ENCODE measurements at places on chromosomes 1 and 21.

DNA sequence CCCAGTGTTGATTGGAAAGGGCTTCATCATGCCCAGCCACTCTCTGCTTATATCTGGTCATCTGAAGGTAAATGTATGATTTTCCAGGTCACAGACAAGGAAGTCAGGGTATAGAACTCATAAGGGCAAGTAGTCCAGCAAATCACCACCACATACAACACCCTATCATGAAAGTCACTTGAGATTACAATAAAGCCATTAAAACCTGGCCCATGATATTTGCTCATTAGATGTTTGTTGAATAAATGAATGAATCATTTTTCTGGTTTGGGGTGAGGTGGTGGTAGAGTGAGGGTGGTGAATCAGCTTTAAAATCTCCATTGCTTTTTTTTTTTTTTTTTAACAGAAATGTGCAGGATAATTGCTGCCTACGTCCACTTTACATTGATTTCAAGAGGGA is 91.9 kb downstream of the TGFB2 start:
- no peak for DNase-seq

- no peak for DNase-seq
Measured at GRCh38 chr1:197277166-197277565, 9.1 kb downstream of the CRB1 start.

- DNase-seq: no peak
Measured at GRCh38 chr1:164699815-164700491, 141.0 kb downstream of the PBX1 start.

DNA sequence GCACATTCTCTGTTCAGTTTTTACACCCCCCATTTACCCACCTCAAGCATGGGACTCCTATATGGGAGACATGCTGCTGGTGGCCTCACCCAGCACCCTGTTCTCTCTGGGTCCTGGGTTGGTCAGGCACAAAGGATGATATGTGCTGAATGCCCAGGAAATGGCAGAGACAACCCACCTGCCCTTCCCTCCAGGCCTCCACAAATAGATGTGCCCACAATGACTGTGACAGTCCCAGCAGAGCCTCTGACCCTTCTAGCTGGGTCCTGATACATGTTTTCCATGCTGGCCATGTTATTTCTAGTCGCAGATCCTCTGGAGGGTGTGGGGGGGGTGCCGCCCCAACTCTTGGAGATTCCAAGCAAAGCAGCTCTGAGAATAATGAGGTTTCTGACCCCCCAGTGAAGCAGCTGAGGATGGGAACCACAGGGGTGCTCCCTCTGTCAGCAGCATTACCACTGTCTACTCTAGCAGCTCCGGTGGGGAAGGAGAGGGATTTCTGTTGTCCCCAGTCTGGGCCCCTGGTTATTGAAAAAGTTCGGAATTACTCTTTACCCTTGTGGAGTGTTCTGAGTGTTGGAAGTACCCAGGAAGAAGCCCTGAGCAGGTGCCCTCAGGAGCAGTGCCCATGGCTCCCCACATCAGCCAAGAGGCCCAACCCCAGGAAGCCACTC is 1.2 kb upstream of the CCDC28B start:
- DNase-seq: no peak

All from globus pallidus (tissue), 1 donor.